Type B pancreatic cell (in vitro differentiated cells): ENCODE measurements at places on chromosomes 5 and 9. TPM values are rescaled to one million over a fixed set of nuclear protein-coding genes. Genes with fewer than 3 reads are reported as not detected.

CEP72 gene
- total RNA-seq, result 14.2 and 27.8 TPM in 2 replicates

LCN15 gene
- 0.77 and 0.93 TPM in 2 replicates for total RNA-seq

POU4F3 gene
- total RNA-seq, result 0.19 TPM in 1 of 2 replicates, not detected in the other

FOXI1 gene
- total RNA-seq, result not detected in 2 replicates

AMBP gene
- 110 and 230 TPM in 2 replicates for total RNA-seq

ANKRD18B gene
- total RNA-seq, result 2.8 and 10.3 TPM in 2 replicates

FRMD3 gene
- total RNA-seq, result 4.5 and 8.0 TPM in 2 replicates

OTULINL gene
- 7.1 and 11.4 TPM in 2 replicates for total RNA-seq

TLE1 gene
- 40.2 and 99.6 TPM in 2 replicates for total RNA-seq

DMRT3 gene
- 0.74 and 0.80 TPM in 2 replicates for total RNA-seq

IL5 gene
- not detected in 2 replicates for total RNA-seq

TICAM2 gene
- total RNA-seq, result 0.59 and 1.1 TPM in 2 replicates

MUSK gene
- total RNA-seq, result not detected in 2 replicates

NME5 gene
- 4.3 and 7.8 TPM in 2 replicates for total RNA-seq

RBM27 gene
- 17.8 and 19.8 TPM in 2 replicates for total RNA-seq

CKS2 gene
- total RNA-seq, result 56.3 and 115 TPM in 2 replicates

GRCh38 chr5:58524571-58524970 lies 33.3 kb downstream of the GAPT start:
- no peak overlapping the region for H3K27ac ChIP-seq
- no peaks in the 10 kb centered on the region for H3K4me1 ChIP-seq
- no peaks in the 10 kb centered on the region for H3K36me3 ChIP-seq
- no peak overlapping the region for H3K4me3 ChIP-seq
- no peak for DNase-seq
- no peaks in the 10 kb centered on the region for H3K27me3 ChIP-seq

DNA sequence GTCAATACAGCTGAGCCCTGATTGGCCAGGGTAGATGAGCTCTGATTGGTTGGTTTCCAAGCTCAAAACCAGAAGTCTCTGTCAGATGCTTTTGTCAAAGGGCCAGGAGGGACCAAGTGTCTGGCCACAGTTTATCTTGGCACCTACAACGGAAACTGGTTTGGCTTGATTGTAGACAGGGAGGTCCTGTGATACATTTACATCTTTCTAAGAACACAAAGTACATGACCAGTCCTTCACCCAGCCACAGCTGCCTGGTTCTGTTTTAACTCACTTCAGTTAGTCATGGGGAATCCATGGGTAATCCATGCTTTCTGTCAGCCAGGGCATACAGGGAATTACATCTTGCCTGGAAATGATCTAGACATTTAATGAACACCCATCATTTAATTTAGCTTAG lies 171.2 kb downstream of the SLC12A2 start:
- peaks cover 28% of the 10 kb centered on the region for H3K36me3 ChIP-seq
- no peaks in the 10 kb centered on the region for H3K4me1 ChIP-seq
- DNase-seq, result no peak
- H3K27me3 ChIP-seq, result no peaks in the 10 kb centered on the region
- H3K4me3 ChIP-seq, result no peak overlapping the region
- no peak overlapping the region for H3K27ac ChIP-seq

DNA sequence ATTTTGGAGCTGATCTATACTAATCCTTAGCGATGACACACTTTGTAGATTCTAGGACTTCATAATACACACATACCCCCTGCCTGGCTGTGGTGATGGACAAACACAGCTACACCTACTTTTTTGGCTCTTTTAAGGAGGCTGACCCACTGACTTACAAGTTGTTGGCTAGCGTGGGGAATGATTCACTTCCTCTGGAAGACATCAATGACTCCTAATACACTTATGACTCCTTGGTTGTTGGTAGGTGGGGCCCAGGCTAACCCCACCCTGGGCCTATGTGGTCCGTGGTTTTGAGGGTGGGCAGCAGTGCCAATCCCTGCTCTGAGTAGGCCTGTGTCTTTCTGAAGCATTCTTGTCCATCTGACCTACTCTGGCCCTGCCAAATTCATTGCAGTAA lies 144.4 kb downstream of the SLC12A2 start:
- H3K27ac ChIP-seq, result no peak overlapping the region
- no peak overlapping the region for H3K4me3 ChIP-seq
- no peaks in the 10 kb centered on the region for H3K36me3 ChIP-seq
- DNase-seq, result no peak

GRCh38 chr9:34498553-34498952 lies 24.2 kb downstream of the ENHO start:
- H3K36me3 ChIP-seq, result no peaks in the 10 kb centered on the region
- no peak for DNase-seq
- peaks cover 40% of the 10 kb centered on the region for H3K27me3 ChIP-seq

- DNase-seq, result no peak
- no peak overlapping the region for H3K4me3 ChIP-seq
- no peaks in the 10 kb centered on the region for H3K4me1 ChIP-seq
- no peaks in the 10 kb centered on the region for H3K27me3 ChIP-seq
- H3K36me3 ChIP-seq, result peaks cover 3% of the 10 kb centered on the region
These were observed 15.3 kb downstream of the ALDH1A1 start for GRCh38 chr9:72937545-72937944.

- peaks cover 26% of the 10 kb centered on the region for H3K4me1 ChIP-seq
- no peaks in the 10 kb centered on the region for H3K36me3 ChIP-seq
- H3K27me3 ChIP-seq, result no peaks in the 10 kb centered on the region
- H3K4me3 ChIP-seq, result no peak overlapping the region
- no peak overlapping the region for H3K27ac ChIP-seq
- no peak for DNase-seq
These were observed 239.2 kb upstream of the TRIM32 start for GRCh38 chr9:116447934-116448333.

GRCh38 chr9:109381011-109381729 lies 60.3 kb upstream of the EPB41L4B start:
- H3K36me3 ChIP-seq, result peaks cover 17% of the 10 kb centered on the region
- no peak overlapping the region for H3K4me3 ChIP-seq
- DNase-seq, result no peak
- H3K27ac ChIP-seq, result no peak overlapping the region

DNA sequence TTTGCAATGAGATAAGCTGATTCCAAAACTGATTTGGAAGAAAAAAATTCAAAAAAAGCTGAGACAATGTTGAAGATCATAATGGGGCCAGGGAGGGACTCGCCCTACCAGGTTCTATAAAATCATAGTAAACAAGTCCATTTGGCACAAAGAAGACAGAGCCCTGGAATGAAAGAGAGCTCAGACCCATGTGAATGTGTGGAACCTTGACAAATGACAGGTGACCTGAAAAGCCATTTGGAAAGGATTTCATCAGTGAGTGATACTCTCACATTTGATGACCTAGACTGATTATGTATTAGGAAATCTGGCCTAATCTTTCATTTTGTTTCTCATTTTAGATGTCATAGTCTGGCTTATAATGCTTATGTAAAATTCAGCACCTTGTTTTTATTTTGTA lies 26.8 kb downstream of the SPTAN1 start:
- no peaks in the 10 kb centered on the region for H3K27me3 ChIP-seq
- H3K27ac ChIP-seq, result no peak overlapping the region
- H3K36me3 ChIP-seq, result peaks cover 40% of the 10 kb centered on the region
- H3K4me1 ChIP-seq, result no peaks in the 10 kb centered on the region

GRCh38 chr9:71108937-71109336 lies 12.5 kb downstream of the TRPM3 start:
- no peak overlapping the region for H3K27ac ChIP-seq
- no peaks in the 10 kb centered on the region for H3K36me3 ChIP-seq
- no peak overlapping the region for H3K4me3 ChIP-seq
- no peaks in the 10 kb centered on the region for H3K27me3 ChIP-seq

DNA sequence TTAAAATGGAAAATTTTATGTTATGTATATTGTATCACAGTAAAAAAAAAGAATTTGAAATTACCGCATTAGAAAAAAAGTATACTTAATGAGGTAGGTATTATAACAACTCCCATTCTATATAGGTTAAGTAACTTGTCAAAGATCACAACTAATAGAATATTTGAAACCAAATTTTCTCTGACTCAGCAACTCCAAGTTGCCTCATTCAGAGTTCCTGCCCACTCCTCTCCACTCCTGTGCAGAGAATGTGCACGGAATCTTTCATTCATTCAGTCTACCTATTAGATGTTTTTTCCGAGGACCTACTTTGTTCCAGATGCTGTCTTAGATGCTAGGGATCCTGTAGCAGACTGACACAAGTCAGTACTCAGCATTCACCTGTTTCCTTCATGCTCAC lies 15.4 kb downstream of the SH3TC2 start:
- DNase-seq, result no peak
- H3K4me1 ChIP-seq, result peaks cover 12% of the 10 kb centered on the region
- no peaks in the 10 kb centered on the region for H3K27me3 ChIP-seq
- no peak overlapping the region for H3K4me3 ChIP-seq
- no peaks in the 10 kb centered on the region for H3K36me3 ChIP-seq

- no peaks in the 10 kb centered on the region for H3K27me3 ChIP-seq
- no peaks in the 10 kb centered on the region for H3K4me1 ChIP-seq
- H3K4me3 ChIP-seq, result no peak overlapping the region
- no peak overlapping the region for H3K27ac ChIP-seq
- H3K36me3 ChIP-seq, result no peaks in the 10 kb centered on the region
- DNase-seq, result no peak
These were observed 1392.3 kb upstream of the CDH9 start for GRCh38 chr5:28430565-28431178.

GRCh38 chr5:111132076-111132475 lies 39.9 kb downstream of the WDR36 start:
- no peak overlapping the region for H3K27ac ChIP-seq
- H3K27me3 ChIP-seq, result no peaks in the 10 kb centered on the region
- no peak for DNase-seq
- H3K4me1 ChIP-seq, result peaks cover 21% of the 10 kb centered on the region
- H3K36me3 ChIP-seq, result peaks cover 20% of the 10 kb centered on the region
- no peak overlapping the region for H3K4me3 ChIP-seq

- H3K4me3 ChIP-seq, result no peak overlapping the region
- no peaks in the 10 kb centered on the region for H3K27me3 ChIP-seq
- H3K36me3 ChIP-seq, result peaks cover 26% of the 10 kb centered on the region
- DNase-seq, result no peak
- H3K4me1 ChIP-seq, result peaks cover 5% of the 10 kb centered on the region
- H3K27ac ChIP-seq, result no peak overlapping the region
These were observed 19.6 kb upstream of the LIX1 start for GRCh38 chr5:97162045-97162444.

DNA sequence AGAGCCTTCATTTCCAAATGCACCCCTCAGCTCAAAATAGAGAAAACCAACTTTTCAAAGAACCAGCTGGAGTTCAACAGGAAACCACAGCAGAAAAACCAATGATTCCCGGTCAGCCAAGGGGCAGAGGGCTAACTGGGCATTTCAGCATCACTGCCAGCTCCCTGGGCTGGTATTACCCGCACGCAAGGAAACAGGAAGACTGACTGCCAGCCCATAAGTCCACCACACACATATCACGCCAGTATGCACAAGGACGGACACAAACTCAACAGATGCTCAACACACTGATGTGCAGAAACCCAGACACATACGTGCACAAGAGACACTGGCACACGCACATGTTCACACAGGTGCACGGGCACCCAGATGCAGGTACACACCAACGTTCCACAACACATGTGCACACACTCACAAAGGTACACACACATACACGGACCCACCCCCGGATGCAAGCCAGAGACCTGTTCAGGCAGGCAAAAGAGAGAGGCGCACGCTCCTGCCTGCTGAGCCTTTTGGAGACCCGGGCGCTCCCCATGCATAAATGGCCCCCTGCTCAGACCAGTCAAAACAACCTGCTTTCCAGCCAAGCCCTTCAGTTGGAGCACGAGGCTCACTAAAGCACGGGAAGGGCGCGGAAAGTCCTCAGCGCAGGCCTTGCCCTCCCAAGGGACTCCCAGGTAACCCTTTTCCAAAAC lies 2.1 kb downstream of the ADAMTS2 start:
- DNase-seq, result no peak
- peaks cover 8% of the 10 kb centered on the region for H3K4me1 ChIP-seq
- no peaks in the 10 kb centered on the region for H3K36me3 ChIP-seq
- peak overlapping the region; percentile 70 for H3K27ac ChIP-seq

DNA sequence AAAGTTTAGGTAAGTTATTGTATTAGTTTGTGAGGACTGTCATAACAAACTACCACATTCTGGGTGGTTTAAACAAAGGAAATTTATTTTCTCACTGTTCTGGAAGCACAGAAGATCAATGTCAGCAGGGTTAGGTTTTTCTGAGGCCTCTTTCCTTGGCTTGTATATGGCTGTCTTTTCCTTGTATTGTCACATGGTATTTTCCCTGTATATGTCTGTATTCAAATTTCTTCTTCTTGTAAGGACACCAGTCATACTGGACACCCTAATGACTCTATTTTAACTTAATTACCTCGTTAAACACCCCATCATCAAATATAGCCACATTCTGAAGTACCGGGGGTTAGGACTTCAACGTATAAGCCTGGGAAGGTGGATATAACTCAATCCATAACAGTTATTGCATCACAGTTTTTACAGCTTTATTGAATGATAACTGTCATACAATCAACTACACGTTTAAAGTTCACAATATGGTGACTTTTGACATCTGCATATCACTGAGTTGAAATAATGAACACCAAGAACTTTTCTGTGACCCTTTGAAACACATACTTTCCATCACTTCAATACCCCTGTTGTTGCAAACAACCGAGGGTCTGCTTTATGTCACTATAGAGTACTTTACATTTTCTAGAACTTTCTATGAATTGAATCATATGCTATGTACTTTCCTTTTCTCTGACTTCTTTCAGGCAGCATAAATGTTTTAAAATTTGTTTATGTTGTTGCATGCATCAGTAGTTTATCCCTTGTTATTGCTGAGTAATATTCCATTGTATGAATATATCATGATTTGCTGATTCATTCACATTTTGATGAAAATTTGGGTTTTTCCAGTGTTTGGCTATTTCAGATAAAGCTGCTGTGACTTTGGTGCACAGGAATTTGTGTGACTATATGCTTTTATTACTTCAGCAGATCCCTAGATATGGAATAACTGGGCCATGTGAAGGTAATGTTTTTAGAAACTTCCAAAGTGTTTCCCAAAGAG lies 48.5 kb downstream of the MTRR start:
- no peak for DNase-seq
- H3K27me3 ChIP-seq, result no peaks in the 10 kb centered on the region
- no peak overlapping the region for H3K27ac ChIP-seq
- H3K36me3 ChIP-seq, result no peaks in the 10 kb centered on the region
- H3K4me1 ChIP-seq, result peaks cover 7% of the 10 kb centered on the region

- H3K27me3 ChIP-seq, result no peaks in the 10 kb centered on the region
- DNase-seq, result no peak
- H3K4me1 ChIP-seq, result no peaks in the 10 kb centered on the region
- no peak overlapping the region for H3K4me3 ChIP-seq
- no peaks in the 10 kb centered on the region for H3K36me3 ChIP-seq
These were observed 223.5 kb downstream of the GRIA1 start for GRCh38 chr5:153713943-153714342.

- H3K4me3 ChIP-seq, result no peak overlapping the region
- no peaks in the 10 kb centered on the region for H3K4me1 ChIP-seq
- no peaks in the 10 kb centered on the region for H3K36me3 ChIP-seq
- DNase-seq, result no peak
- H3K27me3 ChIP-seq, result no peaks in the 10 kb centered on the region
- H3K27ac ChIP-seq, result no peak overlapping the region
These were observed 182.1 kb upstream of the PTGER4 start for GRCh38 chr5:40497573-40497972.
